Dorsolateral prefrontal cortex (tissue), 122 donors: ENCODE measurements at places on chromosomes 3 and 15.

DNA sequence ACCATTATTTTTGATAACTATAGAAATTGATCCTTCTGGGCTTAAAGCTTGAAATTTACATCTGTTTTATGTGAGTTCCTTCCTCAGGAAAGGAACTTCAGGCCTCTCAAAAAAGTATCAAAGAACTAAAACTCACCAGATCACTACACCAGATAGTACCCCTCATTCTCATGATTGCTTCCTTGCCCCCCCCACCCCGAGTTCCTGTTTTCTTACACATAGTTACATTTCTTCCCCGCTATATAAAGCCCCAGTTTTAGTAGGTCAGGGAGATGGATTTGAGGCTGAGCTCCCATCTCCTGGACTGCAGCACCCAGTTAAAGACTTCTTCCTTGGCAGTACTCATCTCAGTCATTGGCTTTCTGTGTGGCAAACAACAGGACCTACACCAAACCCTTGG lies 80.3 kb upstream of the HRH1 start:
- DNase-seq: no peak

DNA sequence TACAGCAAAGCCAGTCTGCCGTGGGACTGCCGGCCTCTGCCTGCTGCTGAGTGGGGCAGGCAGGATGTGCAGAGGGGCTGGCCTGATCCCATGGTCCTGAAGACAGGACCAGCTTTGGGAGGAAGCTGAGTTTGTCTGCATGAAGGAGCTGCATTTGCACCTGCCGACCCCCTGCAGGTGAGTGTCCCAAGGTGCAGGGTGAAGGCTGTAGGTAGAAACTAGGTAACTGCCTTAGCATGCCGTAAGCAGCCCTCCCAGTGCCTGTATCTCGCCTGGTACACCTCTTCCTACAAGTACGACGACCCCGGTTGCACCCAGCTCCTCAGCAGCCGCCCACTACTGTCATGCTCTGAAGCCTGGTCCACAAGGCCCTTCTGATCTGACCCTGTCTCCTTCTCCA lies 34.9 kb downstream of the AMOTL2 start:
- DNase-seq: no peak

DNA sequence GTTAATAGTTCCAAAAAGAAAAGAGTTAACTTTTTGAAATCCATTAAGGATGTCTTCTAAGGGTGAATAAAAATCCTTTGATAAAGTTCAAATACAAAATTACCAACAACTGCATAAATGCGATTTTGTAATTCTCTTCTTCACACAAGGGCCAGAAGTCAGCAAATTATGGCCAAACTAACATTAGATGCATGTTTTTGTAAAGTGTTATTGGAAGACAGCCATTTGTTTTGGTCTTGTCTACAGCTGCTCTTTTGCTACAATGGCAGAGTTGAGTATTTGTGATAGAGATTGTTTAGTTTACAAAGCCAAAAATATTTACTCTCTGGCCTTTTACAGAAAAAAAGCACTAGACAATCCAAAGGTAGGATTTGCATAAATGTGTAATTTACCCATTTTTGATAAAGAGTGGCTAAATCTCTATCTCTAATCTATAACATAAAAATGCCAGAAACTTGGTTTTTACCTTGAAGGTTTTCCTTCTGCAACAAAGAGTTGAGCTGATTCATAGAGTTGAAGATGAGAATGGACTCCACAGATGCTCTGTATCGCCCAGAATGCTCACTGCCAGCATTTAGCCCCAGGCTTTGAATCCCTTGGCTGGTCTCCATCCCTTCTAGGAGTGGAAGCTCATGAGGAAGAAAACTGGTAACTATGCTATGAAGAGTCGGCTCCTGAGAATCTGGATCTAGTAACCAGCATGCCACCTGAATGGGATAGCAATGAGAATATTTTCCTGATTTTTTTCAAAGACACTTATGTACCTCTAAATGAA lies 64.5 kb downstream of the POLQ start:
- DNase-seq: no peak

DNA sequence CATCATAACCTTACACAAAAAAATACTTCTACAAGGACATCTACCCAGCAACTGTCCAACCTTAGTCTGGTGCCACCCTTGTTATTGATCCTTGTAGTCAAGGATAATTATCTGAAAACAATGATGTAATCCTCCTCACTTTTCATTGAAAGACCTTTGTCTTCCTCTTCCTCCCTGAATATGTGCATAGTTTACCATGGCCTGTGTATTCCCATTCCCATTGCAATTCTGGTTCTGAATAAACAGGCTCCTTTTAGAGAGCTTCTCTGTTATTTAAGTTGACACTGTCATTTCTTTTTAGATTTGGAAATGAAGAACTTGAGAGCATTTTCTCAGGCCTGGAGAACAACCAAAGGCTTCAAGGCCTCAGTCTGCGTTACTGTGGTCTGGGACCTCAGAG lies 53.3 kb upstream of the RNF7 start:
- DNase-seq: no peak

- DNase-seq: no peak
Measured at GRCh38 chr3:168336276-168336675, 240.6 kb upstream of the GOLIM4 start.

GRCh38 chr3:168813225-168813802 lies 717.6 kb upstream of the GOLIM4 start:
- DNase-seq: no peak

DNA sequence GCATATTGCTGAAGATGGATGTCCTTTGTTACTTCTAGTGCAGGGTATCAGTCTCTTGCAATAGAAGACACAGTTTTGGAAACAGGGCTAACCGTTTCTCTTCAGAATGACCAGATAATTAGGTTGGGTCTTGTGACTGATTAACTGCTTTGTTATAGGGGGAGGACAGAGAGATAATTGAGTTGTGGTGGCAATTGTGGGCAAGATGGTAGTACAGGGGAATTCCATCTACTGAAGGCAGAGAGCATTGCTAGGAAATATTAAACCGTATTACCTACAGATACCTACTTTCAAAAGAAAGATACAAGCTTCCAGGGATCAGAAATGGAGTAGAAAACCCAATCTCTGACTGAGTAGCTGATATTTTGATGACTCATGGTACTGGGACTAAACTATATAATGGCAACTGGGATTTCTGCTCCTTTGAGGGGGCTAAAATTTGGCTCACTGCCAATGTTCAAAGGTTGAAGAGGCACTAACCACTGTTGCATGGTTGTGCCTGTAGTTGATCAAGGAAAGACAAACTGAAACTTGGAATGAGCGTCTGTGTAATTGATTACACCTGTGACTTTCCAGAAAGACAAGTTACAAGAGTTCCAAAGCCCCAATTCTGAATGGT lies 4.2 kb downstream of the PRR23B start:
- no peak for DNase-seq

DNA sequence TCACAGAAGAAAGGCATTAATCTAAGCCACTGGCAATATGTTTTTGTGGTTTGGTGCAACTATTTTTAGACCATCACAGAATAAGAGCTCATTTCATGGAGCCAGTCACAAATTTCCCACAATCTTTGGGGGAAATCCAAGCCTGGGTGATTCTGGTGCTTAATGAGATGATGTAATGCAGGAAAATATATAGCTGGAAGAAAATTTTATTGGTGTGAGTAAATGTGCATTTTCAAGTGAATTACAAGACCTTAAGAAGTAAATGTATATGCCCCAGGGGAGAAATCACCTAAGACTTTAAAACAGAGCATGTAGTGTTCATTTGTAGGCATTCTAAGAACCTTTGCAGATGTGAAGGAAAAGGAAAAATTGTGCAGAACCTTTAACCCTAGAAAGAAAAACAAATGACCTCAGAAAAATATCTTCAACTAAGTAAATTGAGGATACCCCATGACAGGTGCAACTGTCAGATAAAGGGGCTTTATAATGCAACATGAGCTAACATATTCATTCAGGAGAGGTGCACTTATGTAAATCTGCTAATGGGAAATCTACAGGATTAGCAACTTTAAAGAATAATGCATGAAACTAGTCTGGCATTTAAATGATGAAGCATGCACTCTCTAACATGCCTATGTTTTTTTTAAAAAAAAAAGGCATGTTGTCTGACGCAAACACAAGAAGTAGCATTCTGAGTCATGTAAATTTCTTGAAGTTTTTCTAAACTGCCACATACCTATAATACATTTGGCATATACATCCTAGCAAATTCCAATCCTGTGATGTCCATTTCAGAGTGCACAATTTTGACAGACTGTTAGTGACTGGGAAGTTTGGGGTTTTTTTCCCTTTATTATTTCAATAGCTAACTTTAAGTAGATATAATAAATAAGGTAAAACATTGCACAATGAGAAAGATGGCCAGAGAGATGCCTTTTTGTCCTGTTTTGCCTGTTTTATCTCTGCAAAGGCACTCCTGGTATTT lies 105.1 kb downstream of the MEX3B start:
- no peak for DNase-seq

GRCh38 chr3:56989169-56989976 lies 71.1 kb upstream of the SPATA12 start:
- no peak for DNase-seq

GRCh38 chr3:167929968-167930367 lies 165.8 kb downstream of the GOLIM4 start:
- DNase-seq: no peak

DNA sequence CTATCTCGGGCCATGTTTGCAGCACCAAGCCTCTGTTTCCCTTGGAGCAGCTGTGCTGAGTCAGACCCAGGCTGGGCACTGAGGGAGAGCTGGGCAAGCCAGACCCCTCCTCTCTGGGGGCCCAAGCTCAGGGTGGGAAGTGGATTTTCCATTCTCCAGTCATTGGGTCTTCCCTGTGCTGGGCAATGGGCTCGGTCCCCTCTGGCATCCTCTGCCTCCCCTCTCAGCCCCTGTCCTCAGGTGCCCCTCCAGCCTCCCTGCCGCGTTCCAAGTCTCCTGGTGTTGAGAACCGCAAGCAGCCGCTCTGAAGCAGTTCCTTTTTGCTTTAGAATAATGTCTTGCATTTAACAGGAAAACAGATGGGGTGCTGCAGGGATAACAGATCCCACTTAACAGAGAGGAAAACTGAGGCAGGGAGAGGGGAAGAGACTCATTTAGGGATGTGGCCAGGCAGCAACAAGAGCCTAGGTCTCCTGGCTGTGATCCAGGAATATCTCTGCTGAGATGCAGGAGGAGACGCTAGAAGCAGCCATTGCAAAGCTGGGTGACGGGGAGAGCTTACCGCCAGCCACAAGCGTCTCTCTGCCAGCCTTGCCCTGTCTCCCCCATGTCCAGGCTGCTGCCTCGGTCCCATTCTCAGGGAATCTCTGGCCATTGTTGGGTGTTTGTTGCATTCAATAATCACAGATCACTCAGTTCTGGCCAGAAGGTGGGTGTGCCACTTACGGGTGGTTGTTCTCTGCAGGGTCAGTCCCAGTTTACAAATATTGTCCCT lies 1.2 kb downstream of the RHO start:
- DNase-seq: no peak

DNA sequence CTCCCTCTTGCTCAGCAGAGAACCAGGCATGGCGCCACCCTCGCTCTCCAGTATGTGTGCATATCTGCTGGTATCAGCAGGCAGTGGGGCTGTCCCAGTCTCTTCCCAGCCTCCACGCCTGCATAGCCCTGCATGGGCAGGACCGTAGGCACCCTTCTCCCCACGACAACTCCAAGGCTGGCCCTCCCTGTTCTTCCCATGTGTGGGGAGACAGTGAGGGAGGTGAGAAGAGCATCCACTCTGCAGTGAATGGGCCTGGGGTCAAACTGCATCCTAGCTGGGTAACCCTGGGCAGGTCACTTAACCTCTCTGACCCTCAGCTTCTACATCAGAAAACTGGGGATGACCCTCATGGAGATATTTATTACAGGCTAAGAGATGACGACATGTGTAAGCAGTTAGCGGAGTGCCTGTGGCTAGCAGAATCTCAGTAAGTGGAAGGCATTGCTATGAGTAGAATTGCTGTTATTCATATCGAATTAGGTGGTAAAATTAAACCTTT lies 13.3 kb upstream of the SSUH2 start:
- no peak for DNase-seq

DNA sequence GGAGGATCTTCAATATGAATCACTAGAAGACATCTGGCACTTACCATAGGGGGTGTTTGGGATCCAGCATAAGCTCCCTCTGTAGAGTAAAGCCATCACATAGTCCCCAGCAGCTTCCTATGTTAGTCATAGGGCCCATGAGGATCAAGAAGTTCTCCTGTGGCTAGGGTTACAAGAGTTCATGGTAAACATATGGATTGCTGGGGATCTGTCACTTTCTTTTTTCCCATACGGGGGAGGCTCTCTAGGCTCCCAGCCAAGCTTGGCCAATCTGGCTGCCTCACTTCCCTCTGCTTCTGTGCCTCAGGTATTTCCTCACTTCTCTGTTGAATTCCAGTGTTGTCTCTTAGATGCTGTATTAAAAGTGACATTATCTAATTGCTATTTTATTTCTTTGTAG lies 597.9 kb downstream of the PDCD6IP start:
- DNase-seq: no peak

GRCh38 chr3:49803465-49804140 lies 542 bp downstream of the INKA1 start:
- no peak for DNase-seq

DNA sequence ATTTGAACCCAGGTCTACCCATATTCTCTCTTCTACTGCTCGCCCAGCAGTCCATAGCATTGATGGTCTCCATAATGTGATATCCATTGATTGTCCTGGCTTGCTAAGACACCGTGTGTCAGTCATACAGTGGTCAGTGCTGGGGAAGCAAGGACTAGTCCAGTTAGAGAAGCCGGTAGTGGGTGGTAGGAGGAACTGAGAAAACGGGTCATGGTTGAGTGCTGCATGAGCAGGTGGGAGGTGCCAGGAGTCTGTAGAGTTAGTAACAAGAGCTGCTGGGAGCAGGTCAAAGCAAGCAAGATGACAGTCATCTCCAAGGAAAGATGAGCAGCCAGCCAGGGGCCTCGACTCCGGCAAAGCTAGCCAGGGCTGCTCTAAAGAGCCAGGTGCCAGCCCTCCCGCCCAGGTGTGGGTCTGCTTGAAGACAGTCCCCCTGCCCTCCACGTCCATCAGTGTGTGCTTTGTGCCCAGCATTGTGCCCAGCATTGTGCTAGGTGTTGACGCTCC lies 29.5 kb upstream of the USP3 start:
- DNase-seq: no peak

- DNase-seq: no peak
Measured at GRCh38 chr3:124650798-124651197, 79.5 kb upstream of the UMPS start.

DNA sequence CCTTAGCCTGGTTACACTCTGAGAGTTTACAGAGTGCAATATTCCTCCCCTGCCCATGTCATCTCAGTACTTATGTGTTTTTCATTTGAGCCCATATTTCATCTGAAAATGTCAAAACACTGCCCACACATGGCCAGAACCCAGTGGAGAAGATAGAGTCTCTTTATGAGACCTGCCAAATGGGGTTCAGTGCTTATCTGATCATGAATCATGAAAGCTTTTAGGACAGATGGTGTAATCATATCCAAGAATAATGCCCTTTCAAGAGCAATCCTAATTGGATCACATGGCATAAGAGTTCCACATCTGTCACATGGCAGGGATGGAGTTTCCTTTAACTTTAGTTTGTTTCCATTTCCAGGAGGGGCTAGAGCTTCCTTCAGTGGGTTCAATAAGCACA lies 77.2 kb upstream of the AGBL1 start:
- DNase-seq: no peak

- DNase-seq: no peak
Measured at GRCh38 chr3:48999085-48999858, 7.9 kb upstream of the WDR6 start.
